ENCODE measurements at places on chromosomes 4 and X.

DNA sequence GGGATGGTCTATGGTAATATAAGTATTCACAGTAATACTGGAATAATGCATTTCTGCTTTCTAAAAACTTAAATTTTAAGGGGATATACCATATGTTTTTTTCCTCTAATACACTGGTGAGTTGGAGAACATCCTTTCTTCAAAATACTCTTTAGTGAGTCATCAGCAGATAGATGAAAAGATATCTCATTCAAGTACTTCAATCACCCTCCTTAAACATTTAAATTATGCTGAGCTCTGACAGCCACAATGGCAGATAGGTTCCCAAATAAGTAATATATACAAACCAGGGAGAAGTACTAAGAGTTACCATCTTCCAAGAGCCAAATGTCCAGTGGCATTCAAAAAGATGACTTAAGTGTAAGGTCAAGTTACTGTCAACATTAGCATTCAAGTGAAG, 52.2 kb downstream of the AMMECR1 start:
- no peak for DNase-seq

- peak; percentile 38 for DNase-seq
Measured at GRCh38 chr4:89307446-89308160, at the start of gene GPRIN3. Gene GPRIN3, minus strand, starts transcription at chr4:89307800. Its CDS starts 57,690 bp downstream, at chr4:89250110.

GRCh38 chr4:65399084-65399483, 271.2 kb downstream of the EPHA5 start:
- DNase-seq: no peak

GRCh38 chr4:33837043-33837838, 2407.1 kb downstream of the ARAP2 start:
- DNase-seq: no peak

DNA sequence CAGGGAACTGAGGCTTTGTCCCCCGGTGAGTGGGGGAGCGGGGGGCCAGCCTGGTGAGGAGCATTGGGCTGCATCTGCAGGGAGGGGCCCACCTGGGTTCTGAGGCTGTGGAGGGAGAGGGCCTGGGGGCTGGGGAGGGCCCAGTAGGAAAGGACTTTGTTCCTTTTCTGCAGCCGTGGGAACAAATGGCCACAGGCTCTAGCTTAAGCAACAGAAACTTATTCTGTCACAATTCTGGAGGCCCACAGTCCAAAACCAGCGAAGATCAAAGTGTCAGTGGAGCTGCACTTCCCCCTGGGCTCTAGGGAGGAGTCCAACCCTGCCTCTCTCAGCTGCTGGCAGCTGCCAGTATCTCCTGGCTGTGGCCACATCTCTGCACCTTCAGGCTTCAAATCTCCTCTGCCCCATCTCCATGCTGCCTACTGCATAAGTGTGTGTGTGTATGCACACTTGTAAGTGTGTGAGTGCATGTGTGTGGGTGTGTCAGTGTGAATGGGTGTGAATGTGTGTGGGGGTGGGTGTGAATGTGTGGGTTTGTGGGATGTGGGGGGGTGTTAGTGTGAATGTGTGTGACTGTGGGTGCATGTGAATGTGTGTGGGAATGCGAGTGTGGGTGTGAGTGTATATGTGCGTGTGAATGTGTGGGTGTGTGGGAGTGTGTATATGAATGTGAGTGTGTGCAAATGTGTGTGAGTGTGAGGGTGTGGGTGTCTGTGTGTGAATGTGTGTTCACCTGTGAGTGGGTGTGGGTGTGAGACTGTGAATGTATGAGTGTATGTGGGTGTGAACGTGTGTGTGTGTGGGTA, 204.5 kb upstream of the PSAPL1 start:
- no peak for DNase-seq

GRCh38 chr4:25986807-25987206, 72.8 kb downstream of the SMIM20 start:
- DNase-seq: no peak

DNA sequence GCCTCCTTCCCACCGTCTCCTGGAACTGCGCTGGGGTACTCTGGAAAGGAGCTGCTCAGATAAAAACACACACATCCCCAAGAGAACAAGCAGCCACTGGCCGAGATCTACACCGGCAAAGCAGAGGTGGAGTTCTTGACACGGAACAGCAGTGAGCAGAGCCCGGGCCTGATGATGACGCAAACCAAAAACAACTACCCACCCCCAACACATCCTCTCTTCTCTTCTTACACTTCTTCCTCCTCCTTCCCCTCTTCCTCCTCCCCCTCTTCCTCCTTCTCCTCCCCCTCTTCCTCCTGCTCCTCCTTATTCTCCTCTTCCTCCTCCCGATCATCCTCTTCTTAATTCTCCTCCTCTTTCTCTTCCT, 4.6 kb downstream of the PNMA5 start:
- DNase-seq: no peak

DNA sequence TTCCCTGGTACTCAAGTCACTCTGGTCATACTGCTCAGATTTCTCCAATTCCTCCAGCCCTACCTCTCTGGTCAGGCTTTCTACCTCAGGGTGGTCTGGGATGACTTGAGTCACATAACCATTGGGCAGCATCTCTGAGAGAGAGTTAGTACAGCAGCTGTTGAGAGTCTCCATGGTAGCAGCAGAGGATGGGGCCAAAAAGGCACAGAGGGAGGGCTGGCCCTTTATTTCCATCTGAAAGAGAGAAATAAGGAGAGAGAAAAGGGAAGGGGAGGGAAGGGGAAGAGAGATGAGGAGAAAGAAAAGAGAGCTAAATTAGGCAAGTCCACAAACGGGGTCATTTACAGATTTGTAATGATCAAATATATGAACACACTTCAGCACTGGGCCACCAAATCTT, 149.1 kb upstream of the ARHGEF9 start:
- no peak for DNase-seq

DNA sequence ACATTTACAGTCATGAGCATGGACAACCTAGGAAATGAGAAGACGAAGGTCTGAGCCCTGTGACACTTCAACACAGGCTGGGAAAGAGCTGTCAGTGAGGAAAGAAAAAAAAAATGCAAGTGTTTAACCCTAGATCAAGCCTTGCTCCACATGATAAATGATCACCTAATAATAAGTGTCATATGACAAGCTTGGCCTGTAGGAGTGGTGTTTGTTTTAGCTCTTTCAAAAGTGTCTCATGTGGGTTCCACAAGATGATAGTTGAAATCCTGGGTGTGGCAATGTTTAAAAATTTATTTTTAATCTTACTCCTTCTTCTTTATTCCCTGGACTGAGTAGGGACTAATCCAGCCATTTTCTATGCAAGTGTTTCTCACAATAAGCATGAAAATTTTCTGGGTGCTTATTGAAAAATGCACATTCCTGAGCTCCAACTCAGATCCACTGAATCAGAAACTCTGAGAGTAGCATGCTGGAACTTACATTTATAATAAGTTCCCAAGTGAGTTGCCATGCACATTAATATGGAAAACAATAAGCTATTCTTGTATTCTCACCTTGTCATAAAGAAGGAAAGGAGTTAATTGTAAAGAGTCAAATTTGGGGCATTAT, 138.3 kb downstream of the AREG start:
- DNase-seq: no peak

- no peak for DNase-seq
Measured at GRCh38 chrX:8663325-8663724, 68.6 kb downstream of the ANOS1 start.

GRCh38 chr4:169975838-169976796, 50.1 kb downstream of the MFAP3L start:
- no peak for DNase-seq

GRCh38 chrX:78513971-78514738, 145.0 kb downstream of the RTL3 start:
- no peak for DNase-seq

- no peak for DNase-seq
Measured at GRCh38 chr4:110624904-110625494, 2.1 kb upstream of the PITX2 start.

- DNase-seq: no peak
Measured at GRCh38 chr4:2081540-2081939, 22.4 kb downstream of the NAT8L start.

- DNase-seq: no peak
Measured at GRCh38 chr4:2787230-2788100, 5.4 kb upstream of the SH3BP2 start.

- DNase-seq: no peak
Measured at GRCh38 chr4:142128529-142128928, 492.1 kb downstream of the IL15 start.

GRCh38 chrX:116827063-116827462, 364.3 kb upstream of the CT83 start:
- no peak for DNase-seq

DNA sequence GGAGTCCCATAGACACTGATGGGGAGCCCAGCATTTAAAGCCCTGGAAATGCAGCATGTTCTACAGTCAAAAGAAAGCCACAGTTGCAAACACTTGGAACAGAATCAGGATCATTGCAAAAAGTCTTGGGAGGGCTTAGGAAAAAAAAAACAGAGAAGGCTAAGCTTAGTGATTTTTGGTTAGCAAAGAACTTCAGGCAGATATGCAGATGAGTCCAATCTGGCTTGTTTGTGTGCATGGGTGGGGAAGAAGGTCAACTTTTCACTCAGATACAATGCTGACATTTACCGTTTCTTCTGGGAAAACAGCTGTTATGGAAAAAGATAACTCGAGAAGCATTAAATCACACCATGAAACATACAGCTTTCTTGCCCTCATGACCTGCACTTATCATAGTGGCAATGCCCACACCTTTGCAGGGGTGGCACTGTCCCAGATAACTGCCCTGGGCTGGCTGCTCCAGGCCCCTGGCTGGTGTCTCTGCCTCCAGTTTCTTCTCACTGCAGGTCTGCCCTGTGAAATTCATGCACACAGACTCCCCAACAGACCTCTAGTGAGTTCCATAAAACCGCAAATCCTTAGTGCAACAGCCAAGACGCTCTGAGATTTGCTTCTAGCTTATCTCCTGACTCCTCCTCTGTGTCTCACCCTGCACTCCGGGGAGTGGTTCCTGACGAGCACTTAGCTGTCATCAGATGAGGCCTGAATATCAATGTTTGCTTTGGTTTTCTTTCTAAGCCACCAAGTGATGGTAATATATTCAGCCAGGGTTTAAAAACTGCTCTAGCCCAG, 99.2 kb downstream of the DRD5 start:
- DNase-seq: no peak

DNA sequence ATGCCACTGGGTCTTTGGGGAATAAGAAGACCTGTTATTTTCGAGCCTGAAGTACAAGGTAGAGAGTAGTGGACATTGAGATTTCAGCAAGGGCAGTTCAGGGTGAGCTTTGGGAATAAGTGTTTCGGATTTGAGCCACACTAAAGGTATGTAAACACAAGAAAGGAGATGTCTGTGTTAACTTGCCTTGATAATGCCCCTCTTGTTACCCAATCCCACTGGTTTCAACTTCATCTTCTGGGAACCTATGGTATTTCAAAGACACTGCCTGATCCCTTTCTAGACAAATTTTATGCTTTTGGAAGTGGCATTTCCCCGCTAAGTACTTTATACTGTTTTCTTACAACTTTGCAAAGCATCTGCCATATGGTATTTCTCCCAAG, 79.4 kb downstream of the SLC9A6 start:
- DNase-seq: no peak

- no peak for DNase-seq
Measured at GRCh38 chr4:52266537-52267137, 215.5 kb downstream of the SPATA18 start.

DNA sequence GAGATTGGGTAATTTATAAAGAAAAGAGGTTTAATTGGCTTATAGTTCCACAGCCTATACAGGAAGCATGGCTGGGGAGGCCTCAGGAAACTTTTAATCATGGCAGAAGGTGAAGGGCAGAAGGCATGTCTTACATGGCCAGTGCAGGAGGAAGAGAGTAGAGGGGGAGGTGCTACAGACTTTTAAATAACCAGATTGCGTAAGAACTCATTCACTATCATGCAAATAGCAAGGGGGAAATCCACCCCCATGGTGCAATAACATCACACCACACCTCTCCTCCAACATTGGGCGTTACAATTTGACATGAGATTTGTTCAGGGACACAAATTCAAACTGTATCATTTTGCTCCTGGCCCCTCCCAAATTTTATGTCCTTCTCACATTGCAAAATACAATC, 353.8 kb upstream of the PABPC5 start:
- no peak for DNase-seq

DNA sequence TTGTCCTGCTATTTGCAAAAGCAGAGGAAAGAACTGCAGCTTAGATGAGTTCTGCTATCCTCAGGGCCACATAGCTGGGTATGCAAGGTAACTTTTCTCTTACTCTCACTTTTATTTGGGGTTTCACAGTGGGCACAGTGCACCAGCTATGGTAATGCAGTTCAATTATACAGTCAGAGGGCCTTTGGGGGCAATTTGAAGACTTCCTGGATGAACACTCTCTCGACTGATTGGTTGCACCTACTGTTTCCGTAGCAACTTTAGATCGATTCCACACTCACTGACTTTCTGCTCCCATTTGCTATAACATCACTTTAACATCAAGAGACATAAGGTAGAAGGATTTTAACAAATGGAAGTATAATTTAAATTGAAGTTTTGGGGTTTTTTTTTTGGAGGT, 128.6 kb downstream of the SLC39A8 start:
- no peak for DNase-seq

DNA sequence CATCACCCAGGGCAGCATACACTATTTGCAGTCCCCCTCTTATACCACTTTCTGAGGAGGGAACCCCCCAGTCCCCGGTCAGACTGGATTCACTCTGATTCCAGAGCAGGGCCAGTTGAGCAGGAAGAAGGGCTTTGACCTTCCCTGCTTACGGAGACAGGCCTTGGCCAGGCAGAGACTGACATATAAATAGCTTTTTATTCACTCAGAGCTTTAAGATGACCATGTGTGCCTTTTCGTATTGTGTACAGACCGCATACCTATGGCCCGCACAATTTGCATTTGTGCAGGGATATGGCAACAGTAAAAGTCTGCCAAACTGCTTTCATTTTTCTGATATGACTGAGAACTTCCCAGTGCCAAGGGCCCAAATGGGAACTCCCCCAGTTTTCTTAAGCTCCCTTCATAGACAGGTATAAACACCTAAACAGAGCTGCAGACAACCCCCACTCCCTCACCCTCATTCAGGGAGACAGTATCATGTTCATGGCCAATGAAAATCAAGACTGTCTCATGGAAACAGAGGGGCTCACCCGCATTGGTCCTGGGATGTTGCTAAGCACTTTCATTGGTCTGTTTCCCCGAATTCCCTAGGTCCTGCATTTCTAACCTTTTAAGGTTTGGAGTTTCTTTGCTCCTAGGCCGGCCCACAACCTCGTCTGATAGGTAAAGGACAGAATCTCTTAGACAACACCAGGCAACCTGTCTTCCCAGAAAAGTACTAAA, 86.0 kb downstream of the RTL5 start:
- DNase-seq: no peak
